Thyroid gland (tissue), 4 donors: ENCODE measurements at places on chromosomes 12 and 14. TPM values are rescaled to one million over a fixed set of nuclear protein-coding genes. Genes with fewer than 3 reads are reported as not detected.

DNA sequence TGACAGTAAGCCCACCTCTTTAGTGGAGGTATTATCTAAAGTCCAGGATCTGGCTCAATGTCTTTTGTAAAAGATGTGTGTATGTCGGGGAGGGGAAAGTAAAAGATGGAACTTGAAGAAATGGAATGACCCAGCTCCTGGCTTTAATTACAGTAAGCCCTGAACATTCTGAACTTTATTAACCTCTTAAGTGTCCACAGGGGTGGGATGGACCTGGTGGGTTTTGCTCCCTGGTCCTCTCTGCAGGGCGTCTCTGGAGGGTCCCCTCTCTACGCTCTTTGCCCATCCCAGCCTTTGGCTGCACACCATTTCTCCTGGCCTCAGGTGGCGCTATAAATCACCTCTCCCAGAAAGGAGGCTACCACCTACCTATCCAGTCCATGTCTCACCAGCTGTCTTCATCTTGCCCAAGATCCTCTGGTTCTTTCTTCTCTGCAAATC lies 3.7 kb upstream of the CISTR start:
- H3K27ac ChIP-seq: no peak overlapping the region
- no peak for DNase-seq
- no peaks in the 10 kb centered on the region for H3K36me3 ChIP-seq
- H3K4me3 ChIP-seq: no peak overlapping the region

STXBP6 gene
- total RNA-seq: 44.1 TPM

CLEC1B gene
- total RNA-seq: not detected

DNA sequence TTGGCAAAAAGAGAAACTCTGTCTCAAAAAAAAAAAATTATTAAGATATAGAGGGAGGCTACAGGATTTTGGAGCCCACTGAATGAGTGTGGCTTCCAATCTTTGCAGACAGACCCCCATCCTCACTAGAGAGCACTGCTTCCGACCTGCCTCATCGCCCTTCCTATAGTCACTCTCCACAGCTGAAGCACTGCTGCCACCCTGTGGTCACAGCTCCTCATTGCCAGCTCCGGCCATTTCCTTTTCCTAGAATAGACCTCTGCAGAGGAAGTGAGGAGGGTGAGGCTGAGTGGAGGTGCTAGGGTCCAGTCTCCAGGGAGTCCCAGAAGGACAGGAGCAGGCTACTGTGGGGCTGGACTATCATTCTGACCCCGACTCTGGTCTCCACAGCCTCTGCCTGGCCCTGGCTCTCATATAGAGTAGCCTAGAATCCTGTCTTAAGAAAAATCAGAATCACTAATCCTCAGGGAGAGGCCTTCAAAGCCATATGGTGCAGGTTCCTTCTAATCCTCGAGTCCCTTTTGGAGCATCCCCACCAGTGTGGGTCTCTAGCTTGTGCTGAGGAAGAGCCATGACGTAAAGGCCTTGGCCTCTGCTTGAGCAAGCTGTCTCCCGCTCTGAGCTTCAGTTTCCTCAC lies 1.4 kb upstream of the NPFF start:
- peak; percentile 82 for DNase-seq
- H3K27me3 ChIP-seq: no peaks in the 10 kb centered on the region
- no peak overlapping the region for H3K4me3 ChIP-seq
- H3K36me3 ChIP-seq: peaks cover 12% of the 10 kb centered on the region
- no peak overlapping the region for H3K27ac ChIP-seq
- peaks cover 5% of the 10 kb centered on the region for H3K4me1 ChIP-seq

GRCh38 chr12:125187148-125187745 lies 122.0 kb downstream of the AACS start:
- peak overlapping the region; percentile 7 for H3K4me3 ChIP-seq
- H3K36me3 ChIP-seq: no peaks in the 10 kb centered on the region
- H3K4me1 ChIP-seq: peaks cover 20% of the 10 kb centered on the region
- no peaks in the 10 kb centered on the region for H3K27me3 ChIP-seq
- DNase-seq: peak; percentile 30
- no peak overlapping the region for H3K27ac ChIP-seq

GRCh38 chr14:67620217-67620785 lies 581 bp downstream of the ARG2 start:
- peak; percentile 63 for DNase-seq
- peaks cover 51% of the 10 kb centered on the region for H3K4me1 ChIP-seq
- H3K4me3 ChIP-seq: peak overlapping the region; percentile 80
- H3K27me3 ChIP-seq: no peaks in the 10 kb centered on the region
- no peaks in the 10 kb centered on the region for H3K36me3 ChIP-seq

- no peaks in the 10 kb centered on the region for H3K27me3 ChIP-seq
- no peak overlapping the region for H3K4me3 ChIP-seq
- no peak overlapping the region for H3K27ac ChIP-seq
- no peak for DNase-seq
- H3K4me1 ChIP-seq: no peaks in the 10 kb centered on the region
- no peaks in the 10 kb centered on the region for H3K36me3 ChIP-seq
These were observed 59.1 kb downstream of the FAM222A start for GRCh38 chr12:109772622-109773321.

DNA sequence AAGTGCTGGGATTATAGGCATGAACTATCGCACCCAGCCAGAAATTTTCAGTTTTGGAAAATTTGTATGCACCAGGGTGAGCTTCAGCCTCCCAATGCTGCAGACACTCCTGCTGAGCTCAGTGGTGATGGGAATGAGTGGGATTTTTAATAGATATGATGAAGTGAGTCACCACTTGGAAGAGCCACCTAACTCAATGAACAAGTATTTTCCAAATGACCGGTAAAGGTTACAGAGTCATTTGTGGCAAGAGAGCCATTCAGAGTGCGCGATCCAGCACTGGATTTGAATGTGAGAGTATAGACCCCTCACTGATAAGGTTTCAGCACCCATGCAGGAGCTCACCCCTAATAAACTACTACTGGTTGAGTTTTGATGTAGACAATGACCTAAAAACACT lies 100.7 kb downstream of the PPP2R5C start:
- H3K27me3 ChIP-seq: no peaks in the 10 kb centered on the region
- H3K4me3 ChIP-seq: no peak overlapping the region
- no peak overlapping the region for H3K27ac ChIP-seq
- peaks cover 35% of the 10 kb centered on the region for H3K4me1 ChIP-seq
- H3K36me3 ChIP-seq: no peaks in the 10 kb centered on the region

HRK gene
- total RNA-seq: 0.83 TPM

- no peaks in the 10 kb centered on the region for H3K4me1 ChIP-seq
- peaks cover under 1% of the 10 kb centered on the region for H3K36me3 ChIP-seq
- H3K27ac ChIP-seq: no peak overlapping the region
- DNase-seq: no peak
- H3K27me3 ChIP-seq: no peaks in the 10 kb centered on the region
These were observed 164.2 kb downstream of the SSPN start for GRCh38 chr12:26359576-26359975.

NCOR2 gene
- total RNA-seq: 119 TPM

- no peaks in the 10 kb centered on the region for H3K36me3 ChIP-seq
- no peak overlapping the region for H3K4me3 ChIP-seq
- H3K27ac ChIP-seq: no peak overlapping the region
- no peaks in the 10 kb centered on the region for H3K27me3 ChIP-seq
- no peaks in the 10 kb centered on the region for H3K4me1 ChIP-seq
These were observed 49.2 kb downstream of the TMEM132D start for GRCh38 chr12:129854591-129854990.

RTL1 gene
- total RNA-seq: not detected

POTEG gene
- total RNA-seq: 0.11 TPM

BTBD6 gene
- 35.9 TPM for total RNA-seq

DNA sequence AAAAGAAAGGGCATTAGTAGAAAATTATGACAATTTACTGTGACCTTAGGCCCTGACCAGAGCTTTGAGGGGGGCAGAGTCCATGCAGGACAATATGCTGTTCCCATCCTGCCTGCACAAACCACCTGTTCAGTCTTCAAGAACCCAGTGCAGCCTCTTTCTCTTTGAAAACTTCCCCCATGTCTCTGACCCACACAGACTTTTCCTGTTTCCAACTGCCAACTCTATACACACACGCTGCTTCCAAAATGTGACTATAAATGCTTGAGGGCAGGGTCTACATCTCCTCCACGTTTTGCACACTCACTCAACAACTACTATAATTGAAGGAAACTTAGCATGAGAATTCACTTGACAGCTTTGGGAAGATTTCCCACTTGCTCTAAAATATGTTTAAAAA lies 36.6 kb upstream of the SYCP3 start:
- no peaks in the 10 kb centered on the region for H3K4me1 ChIP-seq
- no peak overlapping the region for H3K27ac ChIP-seq
- no peak for DNase-seq

DNA sequence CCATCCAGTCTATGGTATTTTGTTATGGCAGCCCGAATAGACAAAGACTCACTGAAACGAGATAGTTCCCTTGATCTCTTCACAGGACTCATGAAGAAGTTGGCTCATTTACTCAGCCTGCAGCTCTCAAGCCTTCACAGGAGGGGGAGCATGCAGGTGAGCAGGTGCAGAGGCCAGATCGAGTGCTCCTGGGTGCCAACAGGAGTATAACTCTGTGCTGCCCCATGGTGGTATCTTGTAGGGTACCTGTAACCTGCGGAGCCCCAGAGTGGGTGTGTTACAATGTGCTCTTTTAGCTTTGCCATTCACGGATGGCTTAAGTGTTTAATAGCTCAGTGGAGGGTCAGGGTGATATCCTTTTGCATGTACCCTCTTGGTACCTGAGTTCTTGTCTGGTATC lies 159.5 kb downstream of the METTL25 start:
- H3K4me1 ChIP-seq: no peaks in the 10 kb centered on the region
- H3K36me3 ChIP-seq: no peaks in the 10 kb centered on the region
- no peaks in the 10 kb centered on the region for H3K27me3 ChIP-seq
- H3K27ac ChIP-seq: no peak overlapping the region
- no peak for DNase-seq

- H3K27me3 ChIP-seq: no peaks in the 10 kb centered on the region
- no peak overlapping the region for H3K4me3 ChIP-seq
These were observed 38.3 kb downstream of the DCP1B start for GRCh38 chr12:1965916-1966315.

- H3K4me1 ChIP-seq: no peaks in the 10 kb centered on the region
- no peaks in the 10 kb centered on the region for H3K27me3 ChIP-seq
- H3K4me3 ChIP-seq: no peak overlapping the region
- no peak for DNase-seq
These were observed 634.1 kb downstream of the FSCB start for GRCh38 chr14:43872752-43873655.

DNA sequence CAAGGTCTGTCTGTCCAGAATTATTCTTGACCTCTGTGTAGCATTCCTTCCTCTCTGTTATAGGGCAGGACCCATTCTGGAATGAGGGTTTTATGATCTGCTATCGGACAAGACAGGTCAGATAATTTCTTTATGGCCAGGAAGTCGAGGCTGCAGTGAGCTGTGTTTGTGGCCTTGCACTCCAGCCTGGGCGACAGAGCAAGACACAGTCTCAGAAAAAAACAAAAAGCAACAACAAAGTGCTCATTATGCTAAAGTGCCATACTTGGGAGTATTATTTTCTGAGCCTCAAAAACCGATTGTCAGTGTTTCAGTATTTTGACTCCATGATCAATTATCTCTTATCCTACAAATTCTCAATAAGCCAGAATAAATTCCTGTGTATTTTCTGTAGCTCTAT lies 4.1 kb downstream of the CIPC start:
- no peak overlapping the region for H3K27ac ChIP-seq
- H3K4me3 ChIP-seq: no peak overlapping the region
- H3K36me3 ChIP-seq: no peaks in the 10 kb centered on the region
- peaks cover 70% of the 10 kb centered on the region for H3K4me1 ChIP-seq
- DNase-seq: no peak

DNA sequence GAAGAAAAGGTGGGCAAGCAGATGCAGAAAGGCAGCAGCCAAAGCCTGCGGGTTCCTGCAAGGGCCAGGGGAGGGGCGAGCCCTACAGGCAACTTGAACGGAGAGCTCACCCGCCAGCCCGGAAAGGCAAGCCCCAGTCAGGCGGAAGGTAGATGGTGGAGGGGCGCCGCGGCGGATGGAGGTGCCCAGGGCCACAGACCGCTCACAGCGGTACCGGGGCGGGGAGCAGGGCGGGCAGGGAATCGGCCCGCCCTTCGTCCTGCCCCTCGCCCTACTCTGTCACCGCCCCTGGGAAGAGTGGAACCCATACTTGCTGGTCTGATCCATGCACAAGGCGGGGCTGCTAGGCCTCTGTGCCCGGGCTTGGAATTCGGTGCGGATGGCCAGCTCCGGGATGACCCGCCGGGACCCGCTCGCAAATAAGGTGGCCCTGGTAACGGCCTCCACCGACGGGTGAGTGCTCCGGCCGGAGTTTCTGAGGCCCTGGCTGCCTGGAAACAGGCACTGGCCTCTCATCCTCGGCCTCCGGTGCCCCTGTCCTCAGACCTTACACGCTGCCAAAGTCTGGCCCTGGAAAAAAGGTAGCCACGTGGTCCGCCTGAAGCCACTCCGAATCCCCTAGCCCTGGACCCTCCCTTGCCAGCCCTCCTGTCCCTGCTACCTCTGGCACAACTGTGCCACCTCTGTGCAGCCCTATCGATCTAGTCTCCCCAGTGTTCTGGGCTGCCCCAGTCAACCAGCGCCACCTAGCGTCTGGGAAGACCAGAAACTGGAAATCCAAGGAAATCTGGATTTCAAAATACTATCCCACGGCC lies at the start of gene DHRS4:
TSS of gene DHRS4 (plus strand) at position 307 of the 815 bp plus-strand sequence. CDS start at position 326, 19 bp downstream.
- peak within 1 kb of the TSS; percentile 85 for H3K27ac ChIP-seq
- H3K4me1 ChIP-seq: peaks cover 18% of the 10 kb centered on the region
- no peaks in the 10 kb centered on the region for H3K27me3 ChIP-seq
- DNase-seq: peak; percentile 87

GRCh38 chr14:50524731-50525515 lies 7.4 kb downstream of the MAP4K5 start:
- no peaks in the 10 kb centered on the region for H3K27me3 ChIP-seq
- H3K4me3 ChIP-seq: no peak overlapping the region
- peaks cover 22% of the 10 kb centered on the region for H3K4me1 ChIP-seq
- DNase-seq: no peak

DBX2 gene
- total RNA-seq: 0.59 TPM

DNA sequence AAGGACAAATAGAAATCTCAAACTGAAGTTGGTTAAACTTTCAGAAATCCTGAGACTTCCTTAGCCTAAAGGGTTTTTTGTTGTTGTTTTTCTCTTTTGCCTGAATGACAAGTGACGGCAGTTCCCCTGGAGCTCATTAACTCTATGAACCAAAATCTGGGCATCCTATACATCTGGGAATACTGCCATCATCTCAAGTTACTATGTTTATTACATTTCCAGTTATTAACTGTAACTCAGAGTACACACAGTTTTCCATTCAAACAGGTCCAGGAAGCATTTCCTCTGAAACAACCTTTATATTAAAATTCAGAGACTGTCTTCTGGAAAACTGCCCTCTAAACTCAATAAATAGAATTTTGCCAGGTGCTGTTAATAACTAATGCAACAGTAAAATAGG lies 55.6 kb upstream of the CDKL1 start:
- H3K36me3 ChIP-seq: no peaks in the 10 kb centered on the region
- no peak overlapping the region for H3K4me3 ChIP-seq
- no peaks in the 10 kb centered on the region for H3K27me3 ChIP-seq
